ENCODE measurements at places on chromosomes 4 and X. TPM values are rescaled to one million over a fixed set of nuclear protein-coding genes. Genes with fewer than 3 reads are reported as not detected.

Gene SMIM14
- polyA plus RNA-seq = 55.9 TPM

DNA sequence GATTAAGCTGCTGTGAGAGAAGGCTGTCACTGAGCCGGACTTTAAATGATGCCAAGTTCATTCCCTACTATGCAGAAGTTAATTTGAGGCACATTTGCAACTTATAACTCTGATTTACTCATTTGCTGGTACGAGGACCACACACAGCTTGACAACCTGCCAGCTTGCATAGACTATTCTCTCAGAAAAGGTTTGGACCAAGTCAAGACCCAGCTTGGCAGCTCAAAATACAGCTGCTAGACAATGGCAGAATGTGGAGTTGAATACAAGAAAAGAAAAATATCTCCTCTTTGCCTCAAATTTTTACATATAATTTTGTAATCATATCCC is 338.9 kb downstream of the DHX15 start:
- no peak for DNase-seq

DNA sequence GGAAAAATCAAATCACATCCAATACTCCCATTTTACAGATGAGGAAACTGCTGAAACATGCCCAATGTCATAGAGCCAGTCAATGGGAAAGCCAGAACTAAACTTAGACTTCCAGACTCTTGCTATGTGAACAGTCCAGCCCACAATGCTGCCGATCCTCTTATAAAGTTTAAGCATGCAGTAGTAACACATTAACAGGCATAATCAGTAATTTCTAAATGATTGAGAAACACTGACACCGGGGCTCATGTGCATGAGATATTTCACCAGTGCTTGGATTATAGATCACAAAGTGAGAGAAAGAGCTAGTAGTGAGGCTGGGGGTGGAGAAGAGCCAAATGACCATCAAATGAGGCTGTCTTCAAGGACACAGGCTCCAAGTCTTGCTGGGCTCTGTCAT is 2.5 kb downstream of the BDH2 start:
- no peak for DNase-seq

GRCh38 chr4:122815248-122815647 is 11.4 kb upstream of the FGF2 start:
- DNase-seq = no peak

- DNase-seq = no peak
These were observed 5.9 kb downstream of the RIPPLY1 start for GRCh38 chrX:106897259-106897658.

- no peak for DNase-seq
These were observed 1.1 kb upstream of the HTATSF1 start for GRCh38 chrX:136496186-136496763.
